ENCODE measurements at places on chromosomes 3 and 15.

DNA sequence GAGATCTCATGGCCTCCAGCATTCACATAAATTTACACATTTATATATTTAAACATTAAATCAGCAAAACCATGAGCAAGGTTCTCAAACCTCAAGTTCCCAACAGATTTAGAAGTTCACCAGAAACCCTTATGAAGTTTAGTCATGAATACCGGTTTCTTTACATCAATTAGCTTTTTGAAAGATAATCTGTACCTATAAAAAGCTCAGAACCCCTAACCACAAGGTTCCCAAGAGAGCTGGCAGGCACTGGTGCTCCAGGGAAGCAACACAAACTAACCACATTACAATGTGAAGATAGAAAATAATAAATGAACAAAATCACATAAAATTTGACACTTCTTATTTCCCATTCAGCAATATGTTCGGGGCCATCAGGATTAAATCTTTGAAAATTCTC lies 150.9 kb downstream of the FBN1 start:
- no peak for DNase-seq

DNA sequence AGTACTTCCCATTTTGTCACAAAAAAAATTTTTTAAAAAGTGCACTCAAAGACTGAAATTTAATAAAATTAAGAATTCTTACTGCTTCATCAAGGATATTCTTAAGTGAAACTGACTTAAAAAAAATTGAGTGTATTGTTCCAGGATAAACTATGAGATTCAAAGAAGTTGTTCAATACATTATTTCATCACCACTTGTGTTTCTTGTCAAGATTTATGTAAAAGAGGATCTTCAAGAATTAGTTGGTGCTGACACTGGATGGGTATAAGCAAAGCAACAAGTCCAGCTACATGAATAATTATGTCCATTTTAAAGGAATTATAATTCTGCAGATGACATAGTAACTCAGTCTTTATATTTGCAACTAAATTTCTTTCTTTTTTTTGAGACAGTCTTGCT lies 4.3 kb upstream of the AP4E1 start:
- DNase-seq = no peak

GRCh38 chr15:69126054-69126469 lies 34.4 kb upstream of the GLCE start:
- no peak for DNase-seq

DNA sequence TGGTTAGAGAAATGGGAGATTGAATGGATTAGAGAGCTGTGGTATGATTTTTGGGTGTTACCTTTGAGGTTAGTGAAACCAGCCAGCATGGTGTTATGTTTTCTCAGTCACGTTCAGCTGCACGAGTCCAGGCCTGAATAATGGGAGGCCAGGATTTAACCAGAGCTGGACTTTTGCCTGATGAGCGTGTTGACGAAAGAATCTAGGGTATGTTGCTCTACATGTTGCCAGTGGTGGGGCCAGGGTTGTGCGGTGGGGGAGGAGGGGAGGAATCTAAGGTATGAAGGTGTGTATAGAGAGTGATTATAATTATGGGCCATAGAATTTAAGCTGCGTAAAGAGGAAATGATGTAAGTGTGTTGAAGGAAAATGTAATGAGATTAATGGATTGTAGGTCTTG lies 22.8 kb downstream of the MINDY2 start:
- no peak for DNase-seq

GRCh38 chr3:126456766-126457388 lies 18.8 kb downstream of the ZXDC start:
- no peak for DNase-seq

GRCh38 chr3:42027571-42027970 lies 63.6 kb upstream of the TRAK1 start:
- no peak for DNase-seq

GRCh38 chr3:31219131-31219843 lies 313.4 kb upstream of the STT3B start:
- no peak for DNase-seq

- no peak for DNase-seq
These were observed 25.7 kb downstream of the FSIP1 start for GRCh38 chr15:39756806-39757522.

DNA sequence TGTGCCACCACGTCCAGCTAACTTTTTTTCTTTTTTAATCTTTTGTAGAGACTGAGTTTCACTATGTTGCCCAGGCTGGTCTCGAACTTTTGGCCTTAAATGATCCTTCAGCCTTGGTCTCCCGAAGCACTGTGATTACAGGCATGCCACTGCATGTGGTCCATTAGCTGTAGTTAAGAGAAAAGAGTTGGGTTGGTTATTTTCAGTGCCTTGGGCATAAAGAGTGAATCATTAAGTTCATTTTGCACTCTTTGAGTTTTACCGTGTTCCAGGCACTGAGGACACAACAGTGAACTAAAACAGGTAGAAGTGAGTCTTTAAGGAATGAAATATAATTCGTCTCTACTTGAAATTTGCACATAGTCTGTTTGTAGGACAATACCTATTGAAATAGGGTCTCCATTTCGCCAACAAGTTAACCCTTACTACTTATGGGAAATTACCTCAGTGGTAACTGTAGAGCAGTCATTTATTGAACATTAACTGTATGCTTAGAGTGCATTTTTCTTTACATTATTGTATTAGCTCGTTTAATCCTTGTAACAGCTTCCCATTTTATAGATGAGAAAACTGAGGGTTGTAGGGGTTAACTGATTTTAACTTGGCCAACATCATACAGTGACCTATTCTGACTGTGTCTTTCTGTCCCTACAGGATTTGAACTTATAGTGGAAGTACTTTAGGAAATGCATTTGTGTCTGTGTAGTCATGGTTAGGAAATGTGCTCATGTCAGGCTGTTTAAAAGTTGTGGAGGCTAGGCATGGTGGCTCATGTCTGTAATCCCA lies 22.7 kb upstream of the TRAK1 start:
- no peak for DNase-seq

DNA sequence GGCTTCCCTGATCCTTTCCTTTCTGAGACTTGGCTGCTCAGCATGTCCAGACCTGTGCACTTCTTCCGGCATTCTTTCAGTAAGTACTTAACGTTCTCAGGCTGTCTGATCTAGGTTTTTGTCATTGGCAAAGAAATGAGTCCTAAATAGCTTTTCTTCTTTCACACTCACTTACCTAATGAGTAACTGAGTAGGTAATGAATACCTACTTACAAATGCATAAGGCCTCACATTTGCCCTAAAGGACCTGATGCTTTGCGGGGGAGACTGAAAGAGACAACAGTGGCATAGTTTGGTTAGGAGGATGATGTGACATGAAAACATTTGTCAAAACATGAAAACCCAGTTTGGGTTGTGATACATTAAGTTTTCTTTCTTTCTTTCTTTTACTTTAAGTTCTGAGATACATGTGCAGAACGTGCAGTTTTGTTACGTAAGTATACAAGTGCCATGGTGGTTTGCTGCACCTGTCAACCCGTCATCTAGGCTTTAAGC lies 516.7 kb upstream of the CFAP20DC start:
- DNase-seq = no peak

DNA sequence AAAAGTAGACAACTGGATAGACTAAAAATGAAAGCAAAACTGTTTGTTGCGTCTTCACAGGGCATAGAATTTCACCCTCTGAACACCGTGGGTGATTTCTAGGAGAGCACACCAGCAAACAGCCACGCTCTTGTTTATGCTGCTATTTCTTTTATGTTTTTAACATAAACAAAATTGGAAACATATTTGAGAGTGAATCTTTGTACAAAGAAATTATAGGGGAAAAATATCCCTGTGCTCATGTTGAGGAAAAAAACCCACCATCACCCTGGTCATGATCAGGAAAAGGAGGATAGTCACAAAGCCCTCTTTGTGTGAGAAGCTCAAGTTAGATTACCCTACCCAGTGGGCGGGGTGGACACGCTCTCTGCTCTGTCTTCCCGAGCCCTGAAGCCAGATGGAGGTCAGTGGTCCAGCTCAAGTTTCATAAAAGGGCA lies 313.3 kb downstream of the SATB1 start:
- DNase-seq = no peak

DNA sequence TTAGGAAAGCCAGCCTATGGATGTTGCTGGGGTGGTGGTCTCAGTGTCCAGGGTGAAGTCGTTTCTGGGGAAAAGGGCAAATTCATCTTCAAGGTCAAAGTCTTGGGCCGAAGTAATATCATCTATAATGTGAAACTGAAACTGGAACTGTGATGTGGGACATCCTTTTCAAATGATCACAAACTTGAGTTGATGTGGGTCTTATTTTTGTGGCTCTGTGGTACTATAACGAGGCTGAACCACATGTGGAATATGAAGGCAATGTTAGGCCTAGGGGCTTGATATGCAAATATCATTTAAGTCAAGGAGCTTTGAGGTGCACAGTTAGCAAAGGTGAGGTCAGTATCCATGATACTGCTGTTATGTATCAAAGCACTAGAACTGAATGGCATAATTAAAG lies 1.5 kb upstream of the CD200R1L start:
- no peak for DNase-seq

DNA sequence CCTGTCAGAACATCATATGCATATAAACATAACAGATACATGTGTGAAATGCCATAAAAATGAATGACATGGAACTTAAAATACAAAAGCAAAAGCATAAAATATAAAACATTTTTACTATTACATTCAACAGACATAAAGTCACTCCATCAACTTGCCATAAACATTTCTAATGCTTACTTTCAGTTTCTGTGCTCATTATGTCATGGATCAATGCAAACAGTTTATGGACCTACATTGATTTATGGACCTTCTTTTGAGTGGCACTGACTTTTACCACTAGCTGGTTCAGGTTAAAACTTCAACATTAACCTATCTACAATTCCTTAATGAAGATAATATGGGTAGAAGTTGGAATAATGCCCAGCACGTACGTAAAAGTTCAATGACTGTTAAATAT lies 577.4 kb upstream of the LMCD1 start:
- no peak for DNase-seq

- peak; percentile 89 for DNase-seq
These were observed 98.9 kb upstream of the TBC1D5 start for GRCh38 chr3:17841190-17841828.

- no peak for DNase-seq
These were observed 4.6 kb upstream of the CIDEC start for GRCh38 chr3:9884555-9885165.

GRCh38 chr3:177615015-177615414 lies 417.7 kb upstream of the TBL1XR1 start:
- no peak for DNase-seq

DNA sequence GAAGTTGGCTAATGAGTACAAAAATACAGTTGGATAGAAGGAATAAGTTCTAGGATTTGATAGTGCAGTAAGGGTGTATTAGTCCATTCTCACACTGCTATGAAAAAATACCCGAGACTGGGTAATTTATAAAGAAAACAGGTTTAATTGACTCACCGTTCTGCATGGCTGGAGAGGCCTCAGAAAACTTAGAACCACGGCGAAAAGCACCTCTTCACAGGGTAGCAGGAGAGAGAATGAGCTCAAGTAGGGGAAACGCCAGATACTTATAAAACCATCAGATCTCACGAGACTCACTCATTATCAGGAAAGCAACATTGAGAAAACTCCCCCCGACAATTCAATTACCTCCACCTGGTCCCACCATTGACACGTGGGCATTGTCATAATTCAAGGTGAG lies 483.3 kb downstream of the TUSC7 start:
- no peak for DNase-seq

DNA sequence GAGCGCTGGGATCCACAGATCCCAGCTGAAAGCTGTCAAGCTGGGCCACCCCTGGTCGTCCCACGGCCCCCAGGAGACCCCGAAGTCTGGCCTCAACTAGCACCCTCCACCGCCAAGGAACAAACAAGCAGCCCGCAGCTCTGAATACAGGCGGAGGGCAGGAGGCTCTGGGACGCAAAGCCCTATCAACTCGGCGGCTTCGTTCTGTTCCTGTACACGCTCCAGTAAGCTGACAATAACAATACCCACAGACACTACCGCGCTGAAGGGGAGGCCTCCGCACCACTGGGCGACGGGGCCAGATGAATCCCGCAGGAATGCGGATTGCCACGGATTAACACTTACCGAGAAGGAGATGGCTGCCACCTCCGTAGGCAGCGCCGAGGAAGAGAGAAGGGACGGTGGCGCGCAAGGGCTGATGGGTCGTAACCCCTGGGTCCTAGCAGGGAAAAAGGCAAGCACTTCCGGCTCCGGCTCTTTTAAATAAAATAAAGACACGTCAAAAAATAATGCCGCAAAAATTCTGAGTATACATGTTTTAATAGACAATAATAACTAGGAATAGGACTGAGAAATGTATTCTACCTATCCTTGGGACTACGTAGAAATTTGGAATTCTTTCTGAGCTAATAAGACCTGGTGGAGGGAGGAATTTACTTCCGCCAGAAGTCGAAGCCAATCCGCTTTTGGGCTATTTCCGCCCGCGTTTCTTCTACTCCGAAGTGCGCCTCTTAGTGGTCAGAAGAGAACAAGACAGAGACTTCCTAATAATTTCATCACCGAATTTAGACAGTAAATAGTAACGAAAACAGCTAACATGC lies at the start of gene RPL32:
TSS of gene RPL32 (minus strand) at position 417 of the 821 bp plus-strand sequence. CDS start 1,328 bp downstream, outside the sequence.
- DNase-seq = peak; percentile 89

GRCh38 chr15:25173241-25174028 lies 218.6 kb downstream of the SNRPN start:
- no peak for DNase-seq

- no peak for DNase-seq
These were observed 353.1 kb upstream of the BCHE start for GRCh38 chr3:166190360-166190759.

DNA sequence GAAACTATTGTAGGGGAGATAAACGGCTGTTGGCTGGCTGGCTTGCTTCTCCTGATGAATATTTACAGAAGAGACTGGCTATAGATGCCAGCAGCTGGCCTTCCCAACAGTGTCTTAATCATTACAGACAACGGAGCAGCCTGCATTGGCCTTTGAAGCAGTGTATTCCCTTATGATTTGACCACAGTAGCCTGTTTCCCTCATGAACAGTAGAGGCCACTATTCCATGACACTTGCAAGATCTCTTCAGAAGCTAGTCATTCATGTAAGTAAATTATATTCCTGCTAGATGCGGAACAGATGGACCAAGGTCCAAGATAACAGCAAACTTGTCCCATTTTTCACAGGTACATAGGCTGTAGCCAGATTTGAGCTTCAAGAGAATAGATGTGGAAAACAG lies 47.3 kb downstream of the TMCO5A start:
- no peak for DNase-seq

- DNase-seq = no peak
These were observed 402.4 kb downstream of the SHQ1 start for GRCh38 chr3:72445827-72446217.

DNA sequence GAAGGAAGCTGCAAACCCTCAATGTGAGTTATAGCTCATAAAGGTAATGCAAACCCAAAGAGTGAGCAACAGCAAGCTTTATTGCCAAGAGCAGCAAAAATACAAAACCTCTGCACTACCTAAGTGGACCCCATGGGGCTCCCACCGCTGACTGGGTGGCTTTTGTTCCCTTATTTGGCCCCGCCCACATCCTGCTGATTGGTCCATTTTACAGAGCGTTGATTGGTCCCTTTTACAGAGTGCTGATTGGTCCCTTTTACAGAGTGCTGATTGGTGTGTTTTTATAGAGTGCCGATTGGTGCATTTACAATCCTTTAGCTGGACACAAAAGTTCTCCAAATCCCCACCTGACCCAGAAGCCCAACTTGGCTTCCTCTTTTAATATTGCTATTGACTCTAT lies 154.5 kb upstream of the NSMCE3 start:
- no peak for DNase-seq

- no peak for DNase-seq
These were observed 13.2 kb upstream of the TMEM212 start for GRCh38 chr3:171829841-171830517.

- no peak for DNase-seq
These were observed 86.5 kb downstream of the AQR start for GRCh38 chr15:34883042-34883441.

GRCh38 chr3:1515882-1516281 lies 423.1 kb downstream of the CNTN6 start:
- no peak for DNase-seq

GRCh38 chr3:80190051-80190450 lies 422.3 kb upstream of the ROBO1 start:
- DNase-seq = no peak
